ENCODE measurements at places on chromosomes 11 and 22.

- no peak for DNase-seq
These were observed 197.8 kb downstream of the ETS1 start for GRCh38 chr11:128389461-128389976.

DNA sequence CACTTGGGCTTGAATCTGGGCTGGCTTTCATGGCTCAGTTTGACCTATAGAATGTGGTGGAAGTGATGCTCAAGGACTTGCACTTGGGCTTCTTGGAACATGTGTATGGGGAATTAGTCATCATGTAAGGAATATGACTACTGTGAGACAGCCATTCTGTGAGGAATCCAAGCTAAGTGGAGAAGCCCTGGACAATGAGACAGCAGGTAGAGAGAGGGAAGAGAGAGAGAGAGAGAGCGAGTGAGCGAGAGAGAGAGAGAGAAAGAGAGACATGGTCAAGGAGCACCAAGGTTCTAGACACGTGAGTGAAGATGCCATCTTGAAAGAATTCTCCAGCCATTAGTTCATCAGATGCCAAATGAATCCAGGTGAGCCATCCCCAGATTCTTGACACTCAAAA is 261.6 kb upstream of the SORL1-AS1 start:
- no peak for DNase-seq

- no peak for DNase-seq
These were observed 21.2 kb upstream of the YWHAH start for GRCh38 chr22:31923136-31923535.

DNA sequence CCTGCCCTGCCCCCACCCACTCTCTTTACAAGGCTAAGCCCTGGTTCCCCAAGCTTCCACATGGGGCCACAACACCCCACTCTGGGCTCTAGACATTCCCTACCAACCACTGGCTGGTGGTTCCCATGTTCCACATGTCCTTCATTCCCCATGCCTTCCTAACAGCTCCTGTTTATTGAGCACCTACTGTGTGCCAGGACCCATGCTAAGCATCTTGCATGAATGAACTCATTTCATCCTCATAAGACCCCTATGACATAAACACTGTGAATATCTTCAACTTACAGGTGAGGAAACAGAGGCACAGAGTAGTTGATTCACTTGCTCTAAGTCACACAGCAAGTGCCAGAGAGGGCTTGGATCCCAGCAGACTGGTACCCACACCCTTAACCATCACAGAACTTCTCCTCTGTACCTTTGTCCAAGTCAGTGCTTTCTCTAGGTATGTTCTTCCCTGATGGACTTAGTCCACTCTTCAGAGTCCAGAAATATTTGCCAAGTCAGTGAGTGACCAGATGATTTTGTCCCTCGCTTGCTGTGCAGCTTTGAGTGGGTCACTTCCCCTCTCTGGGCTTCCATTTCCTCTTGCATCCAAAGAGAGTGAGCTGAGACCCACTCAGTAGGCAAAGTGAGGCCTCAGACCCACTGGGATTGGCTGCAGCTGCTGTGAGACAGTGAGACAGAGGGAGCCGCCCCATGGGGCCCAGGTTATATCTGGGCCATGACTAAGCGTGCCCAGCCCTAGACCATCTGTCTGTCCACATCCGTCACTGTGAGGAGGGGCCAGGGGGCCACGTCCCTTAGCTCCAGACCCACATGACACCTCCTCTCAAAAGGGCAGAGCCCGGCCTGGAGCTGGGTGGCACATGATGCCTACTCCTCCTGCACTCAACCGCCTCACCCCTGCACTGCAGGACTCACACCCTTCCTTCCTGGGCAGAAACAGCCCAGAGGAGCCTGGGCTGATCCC is 132.4 kb downstream of the MN1 start:
- no peak for DNase-seq

DNA sequence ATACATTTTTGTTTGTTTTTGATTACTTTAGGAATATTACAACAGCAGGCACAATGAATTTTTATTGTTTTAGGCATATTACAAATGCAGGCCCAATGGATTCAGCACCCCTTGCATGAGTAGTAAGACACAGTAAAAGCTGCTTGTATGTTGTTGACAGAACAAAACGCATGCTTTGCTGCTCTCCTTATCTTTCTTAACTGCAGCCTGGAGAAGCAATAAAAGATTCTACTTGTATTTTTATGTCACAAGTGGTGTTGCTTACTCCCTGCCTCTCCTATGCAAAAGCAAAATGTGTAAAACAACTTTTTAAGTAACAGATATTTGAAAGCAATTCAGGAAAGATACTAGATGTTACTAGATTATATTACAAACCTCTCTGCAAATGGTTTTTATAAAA is 73.9 kb downstream of the TRPC6 start:
- DNase-seq: no peak

Measured in activated CD8-positive, alpha-beta memory T cell treated with anti-CD3 and anti-CD28 coated beads for 1 hour (primary cell).